ENCODE measurements at places on chromosomes 2 and 18.

GRCh38 chr2:224008702-224009261 lies 30.3 kb downstream of the SERPINE2 start:
- DNase-seq, result no peak

GRCh38 chr2:112183327-112184025 lies 45.3 kb downstream of the FBLN7 start:
- no peak for DNase-seq

DNA sequence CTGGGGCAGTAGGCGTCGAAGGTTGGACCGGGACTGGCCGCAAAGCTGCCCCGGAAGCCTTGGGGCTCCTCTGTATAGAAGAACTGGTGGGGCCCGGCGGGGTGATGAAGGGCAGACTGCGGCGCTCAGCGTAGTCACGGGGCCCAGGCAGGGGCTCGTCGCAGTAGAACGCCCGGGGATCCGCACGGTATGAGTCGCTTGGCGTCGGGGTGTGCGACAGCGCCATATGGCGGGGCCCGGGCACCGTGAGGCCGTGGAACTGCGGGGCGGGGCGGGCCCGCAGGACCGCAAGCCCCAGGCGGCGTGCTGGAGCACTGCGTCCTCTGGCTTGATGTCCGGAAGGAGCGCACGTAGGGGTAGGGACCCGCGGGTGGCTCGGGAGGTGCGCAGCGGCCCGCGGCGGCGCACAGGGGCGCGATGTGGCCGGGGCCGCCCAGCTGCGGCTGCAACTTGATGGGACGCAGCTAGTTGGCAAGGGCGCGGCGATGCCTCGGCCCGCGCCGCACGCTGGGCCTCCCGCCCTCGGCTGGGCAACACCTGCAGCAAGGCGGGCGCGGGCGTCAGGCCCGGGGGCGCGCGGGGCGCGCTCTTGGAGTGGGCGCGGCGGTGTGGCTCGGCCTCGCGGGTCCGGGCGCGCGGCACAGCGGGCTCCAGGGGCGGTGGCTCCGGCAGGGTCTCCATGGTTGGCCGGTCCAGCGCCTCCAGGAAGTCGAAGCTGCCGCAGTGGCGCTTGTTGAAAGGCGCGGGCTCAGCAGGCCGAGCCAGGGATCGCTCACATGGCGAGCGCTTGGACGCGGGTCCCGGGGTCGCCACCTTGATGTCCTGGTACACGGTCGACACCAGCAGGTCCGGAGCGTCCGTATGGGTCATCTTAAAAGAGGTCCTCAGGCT lies 251.4 kb downstream of the ANKRD30B start:
- no peak for DNase-seq

- no peak for DNase-seq
Observed at GRCh38 chr2:163343316-163343715, 392.5 kb downstream of the FIGN start.

GRCh38 chr2:101771227-101771902 lies 73.9 kb downstream of the MAP4K4 start:
- no peak for DNase-seq

GRCh38 chr2:60872510-60872928 lies 8.9 kb upstream of the REL start:
- no peak for DNase-seq

GRCh38 chr2:28088970-28089369 lies 198.4 kb downstream of the BABAM2 start:
- no peak for DNase-seq

Data from activated T-helper 1 cell treated with anti-CD3 and anti-CD28 coated beads, Interleukin-2, amount 50 U/mL, for 16 hours (primary cell).